Tibial nerve (tissue), 4 donors: ENCODE measurements at places on chromosomes 4 and X. TPM values are rescaled to one million over a fixed set of nuclear protein-coding genes. Genes with fewer than 3 reads are reported as not detected.

DNA sequence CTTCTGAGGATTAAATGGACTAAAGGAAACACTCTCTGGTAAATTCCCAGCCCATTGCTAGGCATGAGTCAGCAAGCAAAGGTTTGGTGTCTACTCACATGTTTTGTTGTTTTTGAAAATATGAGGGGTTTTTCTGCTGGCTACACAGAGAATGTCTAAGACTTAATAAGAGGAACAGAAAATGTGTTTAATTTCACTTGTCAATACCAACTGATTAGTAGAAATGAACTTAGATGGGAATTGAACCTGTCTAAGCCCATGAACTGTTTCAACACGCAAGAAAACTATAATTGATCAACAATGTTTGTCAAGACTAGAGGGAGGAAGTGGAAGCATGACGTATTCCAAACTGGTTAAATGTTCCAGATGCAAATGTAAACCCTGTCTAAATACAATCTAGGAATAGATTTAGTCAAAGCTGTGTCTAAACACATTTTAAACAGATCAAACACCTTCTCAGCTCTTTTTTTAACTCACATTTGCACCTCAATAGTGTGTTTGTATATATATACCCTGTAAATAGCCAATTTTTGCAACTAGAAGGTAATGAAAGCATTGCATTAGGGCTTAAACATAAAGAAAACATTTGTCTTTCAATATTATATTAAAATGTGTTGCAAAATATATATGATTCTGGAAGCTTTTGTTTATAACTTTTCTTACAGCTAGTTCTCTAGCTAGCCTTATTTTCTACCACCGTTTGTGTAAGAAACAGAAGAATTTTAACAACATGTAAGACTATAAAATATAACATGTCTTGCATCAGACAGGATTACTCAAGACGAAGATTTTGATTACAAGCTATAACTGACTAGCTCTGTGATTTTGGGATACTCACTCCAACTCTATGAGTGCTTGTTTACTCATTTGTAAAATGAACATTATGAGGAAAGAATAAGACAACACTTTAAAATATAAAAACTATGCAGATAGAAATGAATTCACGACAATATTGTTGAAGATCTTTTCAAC lies 607.8 kb downstream of the FSTL5 start:
- no peaks in the 10 kb centered on the region for H3K4me1 ChIP-seq
- no peak overlapping the region for H3K4me3 ChIP-seq
- DNase-seq = no peak
- H3K27me3 ChIP-seq = no peaks in the 10 kb centered on the region

DNA sequence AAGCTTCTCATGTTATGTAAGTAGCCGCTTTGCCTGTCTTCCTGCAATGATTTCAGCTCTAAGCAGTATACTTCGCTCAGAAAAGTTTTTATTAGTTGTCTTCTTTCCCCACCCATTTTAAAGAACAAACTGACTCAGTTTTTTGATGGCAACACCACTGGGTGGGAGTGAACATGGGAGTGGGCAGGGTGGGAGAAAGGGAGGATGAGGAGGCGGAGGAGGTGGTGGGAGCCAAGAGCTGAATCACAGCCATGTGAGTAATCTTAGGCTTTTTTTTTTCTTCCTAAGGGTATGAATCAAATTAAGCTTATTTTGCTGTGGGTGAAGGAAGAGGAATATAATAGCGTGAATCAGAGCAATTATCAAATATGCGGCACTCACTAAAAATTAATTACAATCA lies 574.3 kb upstream of the DIPK2B start:
- no peak for DNase-seq
- H3K4me3 ChIP-seq = no peak overlapping the region
- no peaks in the 10 kb centered on the region for H3K27me3 ChIP-seq
- H3K36me3 ChIP-seq = no peaks in the 10 kb centered on the region

DNA sequence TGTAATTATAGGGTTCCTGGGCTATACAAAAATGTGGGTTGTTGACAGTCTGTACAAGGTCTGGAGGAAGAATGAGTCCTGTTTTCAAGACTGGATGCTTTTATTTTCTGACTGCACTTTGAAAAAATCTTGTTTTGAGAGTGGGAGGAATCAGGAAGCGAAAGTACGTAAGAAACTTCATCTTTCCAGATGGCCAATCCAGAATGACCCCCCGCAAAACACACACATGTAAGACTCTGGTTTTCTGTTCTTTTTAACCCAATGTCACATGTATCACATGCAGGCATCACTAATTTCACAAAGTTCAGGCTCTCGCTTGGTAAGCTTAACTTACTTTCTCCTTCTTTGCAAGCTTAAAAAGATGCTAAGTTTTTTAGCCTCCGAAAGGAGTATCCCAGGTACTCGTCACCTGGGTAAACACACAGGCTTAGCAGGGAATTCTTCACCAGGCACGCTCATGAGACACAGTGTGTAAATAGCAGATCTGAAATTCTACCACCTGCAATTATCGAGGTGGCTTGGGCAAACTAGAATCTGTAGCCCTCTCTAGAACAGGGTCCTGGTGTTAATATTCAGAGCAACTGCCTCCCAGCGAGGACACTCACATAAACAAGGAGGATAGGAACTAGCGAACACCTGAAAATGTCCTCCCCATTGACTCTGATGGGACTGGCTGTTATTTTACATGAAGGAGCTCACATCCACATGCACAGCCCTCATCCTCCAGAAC lies 90.7 kb downstream of the NSUN7 start:
- no peaks in the 10 kb centered on the region for H3K27me3 ChIP-seq
- no peak for DNase-seq
- peaks cover 32% of the 10 kb centered on the region for H3K36me3 ChIP-seq
- no peaks in the 10 kb centered on the region for H3K4me1 ChIP-seq

DNA sequence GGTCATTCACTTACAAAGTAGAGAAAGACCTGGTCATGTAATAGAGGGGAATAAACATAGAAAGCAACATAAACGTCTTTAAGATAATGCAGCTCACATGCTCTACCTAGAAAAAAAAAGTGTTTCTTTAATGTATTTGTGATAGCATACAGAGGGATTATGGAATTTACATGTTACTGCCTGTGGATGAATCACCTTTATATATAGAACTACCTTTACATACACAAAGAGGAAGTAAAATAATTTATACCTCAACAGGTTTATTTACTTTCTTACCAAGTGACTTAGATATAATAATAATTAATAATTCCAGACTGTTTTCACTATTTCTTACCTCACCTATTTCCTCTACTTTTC lies 81.5 kb downstream of the PPP3CA start:
- DNase-seq = no peak
- no peak overlapping the region for H3K27ac ChIP-seq
- H3K4me1 ChIP-seq = no peaks in the 10 kb centered on the region
- no peaks in the 10 kb centered on the region for H3K36me3 ChIP-seq
- H3K27me3 ChIP-seq = no peaks in the 10 kb centered on the region

GRCh38 chr4:55634417-55635128 lies 1.5 kb downstream of the NMU start:
- peaks cover 44% of the 10 kb centered on the region for H3K27me3 ChIP-seq
- no peaks in the 10 kb centered on the region for H3K4me1 ChIP-seq
- H3K27ac ChIP-seq = no peak overlapping the region
- H3K4me3 ChIP-seq = no peak overlapping the region
- H3K36me3 ChIP-seq = no peaks in the 10 kb centered on the region

DNA sequence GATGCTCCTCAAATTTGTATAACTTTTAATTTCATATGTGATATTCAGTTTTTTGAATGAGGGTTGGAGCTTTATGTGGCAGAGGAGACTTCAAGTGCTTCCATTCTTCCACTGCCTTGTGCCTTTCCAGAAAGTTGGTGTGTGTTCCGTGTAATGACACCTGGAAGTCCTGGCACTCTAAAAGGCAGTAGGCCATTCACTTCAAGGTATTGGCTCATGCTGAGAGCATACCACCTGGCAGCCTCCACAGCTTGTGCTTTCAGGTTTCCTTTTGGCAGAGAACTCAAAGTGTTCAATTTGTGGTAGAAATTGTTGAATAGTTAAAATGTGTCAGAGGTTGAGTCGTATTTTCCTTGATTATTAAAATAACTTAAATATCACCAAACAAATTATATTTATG lies 49.6 kb downstream of the GRIA2 start:
- no peaks in the 10 kb centered on the region for H3K36me3 ChIP-seq
- no peaks in the 10 kb centered on the region for H3K4me1 ChIP-seq
- no peaks in the 10 kb centered on the region for H3K27me3 ChIP-seq
- no peak overlapping the region for H3K4me3 ChIP-seq
- no peak for DNase-seq

GRCh38 chrX:44507292-44507691 lies 35.4 kb downstream of the FUNDC1 start:
- no peak overlapping the region for H3K27ac ChIP-seq
- H3K4me1 ChIP-seq = no peaks in the 10 kb centered on the region
- no peak overlapping the region for H3K4me3 ChIP-seq
- DNase-seq = no peak
- H3K27me3 ChIP-seq = no peaks in the 10 kb centered on the region

DNA sequence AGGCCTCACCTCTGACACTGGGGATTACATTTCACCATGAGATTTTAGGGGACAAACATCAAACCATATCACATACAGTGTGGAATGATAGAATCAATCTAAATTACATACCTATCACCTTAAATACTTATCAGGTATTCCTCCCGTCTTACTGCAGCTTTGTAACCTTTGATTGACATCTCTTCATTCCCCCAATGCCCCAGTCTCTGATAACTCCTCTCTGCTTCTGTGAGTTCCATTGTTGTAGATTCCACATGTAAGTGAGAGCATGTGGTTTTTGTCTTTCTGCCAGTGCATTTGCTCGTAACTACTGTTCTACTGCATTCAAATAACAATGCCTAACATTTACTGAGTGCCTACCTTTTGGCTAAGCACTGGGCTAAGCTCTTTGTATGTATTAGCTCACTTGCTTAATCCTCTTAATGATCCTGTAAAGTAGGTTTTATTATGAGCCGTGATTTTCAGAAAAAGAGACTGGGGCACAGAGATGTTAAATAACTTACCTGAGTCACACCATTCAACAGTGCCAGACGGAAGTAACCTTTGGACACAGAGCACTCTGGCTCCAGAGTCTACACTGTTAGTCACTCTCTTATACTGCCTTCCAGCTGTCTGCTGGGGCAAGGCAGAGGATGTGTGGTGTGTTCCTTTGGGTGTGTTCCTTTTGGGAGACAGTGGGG lies 63.7 kb upstream of the ESX1 start:
- H3K4me3 ChIP-seq = no peak overlapping the region
- no peaks in the 10 kb centered on the region for H3K36me3 ChIP-seq
- no peaks in the 10 kb centered on the region for H3K27me3 ChIP-seq
- H3K4me1 ChIP-seq = no peaks in the 10 kb centered on the region

GRCh38 chrX:41406201-41406600 lies 40.9 kb upstream of the NYX start:
- H3K27me3 ChIP-seq = no peaks in the 10 kb centered on the region
- no peak overlapping the region for H3K27ac ChIP-seq
- H3K4me1 ChIP-seq = no peaks in the 10 kb centered on the region

- no peaks in the 10 kb centered on the region for H3K27me3 ChIP-seq
- H3K36me3 ChIP-seq = no peaks in the 10 kb centered on the region
- no peak overlapping the region for H3K27ac ChIP-seq
- H3K4me1 ChIP-seq = no peaks in the 10 kb centered on the region
Measured at GRCh38 chr4:30948653-30949052, 228.5 kb downstream of the PCDH7 start.

DNA sequence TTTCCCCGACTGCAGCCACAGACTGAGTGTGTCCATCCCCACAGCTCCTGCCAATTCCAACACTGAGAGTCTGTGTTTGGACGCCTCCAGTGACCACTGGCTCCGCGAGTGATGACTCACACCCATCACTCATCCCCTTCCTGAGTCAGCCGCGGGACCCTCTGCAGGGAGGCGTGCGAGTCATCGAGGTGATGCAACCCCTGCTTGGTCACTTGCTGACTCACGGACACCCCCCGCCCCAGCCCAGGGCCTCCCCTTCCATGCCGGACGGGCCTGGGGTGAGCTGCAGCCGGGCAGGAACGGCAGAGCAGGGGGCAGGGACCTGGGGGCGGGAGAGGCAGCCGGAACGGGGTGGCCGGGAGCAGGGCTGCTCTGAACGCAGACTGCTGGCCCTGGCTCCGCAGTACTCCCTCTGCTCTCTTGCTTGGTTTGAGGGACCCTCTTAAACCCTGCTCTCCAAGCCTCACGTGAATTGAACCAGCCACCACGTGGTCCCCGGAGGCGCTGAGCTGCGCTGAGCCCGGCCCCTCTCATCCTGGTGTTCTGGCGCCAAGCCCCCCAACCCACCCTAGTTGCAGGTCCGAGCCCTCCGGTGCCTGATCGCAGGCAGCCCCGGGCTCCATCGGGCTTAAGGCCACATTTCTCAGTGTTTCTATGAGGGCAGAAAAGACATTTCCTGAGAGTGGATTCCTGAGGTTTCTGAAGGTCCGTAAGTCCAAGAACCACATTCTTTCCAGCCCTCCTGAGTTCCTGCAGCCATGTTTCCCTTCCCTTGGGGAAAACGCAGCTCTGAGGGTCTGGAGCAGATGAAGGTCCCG lies 32.4 kb downstream of the FGFRL1 start:
- no peaks in the 10 kb centered on the region for H3K36me3 ChIP-seq
- no peak overlapping the region for H3K27ac ChIP-seq

DNA sequence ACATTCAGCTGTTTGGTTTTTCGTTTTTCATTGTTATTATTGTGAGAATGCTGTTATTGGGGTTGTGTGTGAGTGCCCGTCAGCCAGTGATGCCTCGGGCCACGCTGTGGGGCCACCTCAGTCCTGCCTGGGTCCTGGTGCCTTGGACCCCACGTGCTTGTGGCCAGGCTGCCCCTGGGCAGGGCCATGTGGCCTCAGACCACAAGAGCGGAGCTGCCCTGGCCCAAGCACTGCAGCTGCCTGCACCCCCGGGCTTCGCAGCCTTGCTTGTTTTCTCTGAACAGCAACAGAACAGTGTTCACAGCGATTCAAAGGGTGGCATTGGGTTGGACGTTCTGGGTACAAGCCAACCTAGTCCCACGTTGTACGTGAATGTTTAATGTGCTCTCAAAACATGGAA lies 56.9 kb downstream of the CPLX1 start:
- DNase-seq = no peak
- H3K4me1 ChIP-seq = peaks cover 5% of the 10 kb centered on the region
- no peak overlapping the region for H3K4me3 ChIP-seq
- H3K36me3 ChIP-seq = peaks cover 5% of the 10 kb centered on the region
- H3K27ac ChIP-seq = no peak overlapping the region
- H3K27me3 ChIP-seq = no peaks in the 10 kb centered on the region

- no peak overlapping the region for H3K4me3 ChIP-seq
- H3K4me1 ChIP-seq = no peaks in the 10 kb centered on the region
Measured at GRCh38 chr4:73844345-73844744, 7.9 kb downstream of the CXCL6 start.

CSAG3 gene
- total RNA-seq = not detected

ATP11C gene
- total RNA-seq = 37.8 TPM

PDGFRA gene
- 103 TPM for total RNA-seq

PARM1 gene
- total RNA-seq = 23.8 TPM

APLN gene
- total RNA-seq = 0.21 TPM

GAGE1 gene
- total RNA-seq = not detected

CENPVL3 gene
- not detected for total RNA-seq

CSTF2 gene
- total RNA-seq = 5.7 TPM

IL13RA1 gene
- 41.4 TPM for total RNA-seq

ERCC6L gene
- total RNA-seq = under 0.01 TPM
